ENCODE measurements at places on chromosomes 12 and 14.

GRCh38 chr14:98144964-98145363 is 1127.0 kb downstream of the BCL11B start:
- peak; percentile 10 for DNase-seq

- DNase-seq: no peak
Measured at GRCh38 chr12:79766705-79767464, 76.1 kb upstream of the PAWR start.

GRCh38 chr12:117845271-117845904 is 123.4 kb downstream of the KSR2 start:
- no peak for DNase-seq

DNA sequence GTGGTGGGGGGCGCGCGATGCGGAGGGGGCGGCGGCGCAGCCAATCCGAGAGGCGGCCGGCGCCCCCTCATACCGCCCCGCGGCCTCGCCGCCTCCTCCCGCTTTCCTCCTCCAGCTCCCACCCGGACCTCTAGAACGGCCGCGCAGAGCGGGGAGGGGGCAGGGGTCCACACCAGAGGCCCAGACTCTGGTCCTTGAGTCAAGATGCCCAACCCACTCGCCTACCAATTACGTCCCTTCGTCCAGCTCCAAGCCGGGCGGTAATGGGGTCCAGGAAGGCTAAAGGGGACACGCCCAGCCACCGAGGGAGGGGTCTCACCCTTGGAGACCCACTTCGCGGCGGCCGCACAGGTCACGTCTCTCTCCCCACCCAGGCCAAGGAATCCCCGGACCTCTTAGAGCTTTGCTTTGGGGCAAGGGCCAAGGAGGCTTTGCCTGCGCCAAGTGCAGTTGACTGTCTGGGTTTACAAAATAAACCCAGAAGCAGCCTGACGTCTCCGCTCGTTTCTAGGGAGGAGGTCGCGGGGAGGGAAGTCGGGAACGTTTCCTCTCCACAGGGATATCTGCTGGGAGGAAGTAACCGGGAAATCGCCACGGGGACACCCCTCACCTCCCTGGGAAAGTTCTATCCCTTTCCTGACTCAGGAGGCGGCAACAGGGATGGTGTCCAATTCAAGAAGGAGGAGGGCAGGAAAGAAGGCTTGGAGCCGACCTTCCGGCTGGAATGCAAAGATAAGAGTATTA is 394 bp upstream of the AMIGO2 start:
- no peak for DNase-seq

Data from RKO (cell line).